ENCODE measurements at places on chromosomes 2 and 18.
A peak's percentile ranks its signal among the peaks of the same experiment; 100 is the strongest.

DNA sequence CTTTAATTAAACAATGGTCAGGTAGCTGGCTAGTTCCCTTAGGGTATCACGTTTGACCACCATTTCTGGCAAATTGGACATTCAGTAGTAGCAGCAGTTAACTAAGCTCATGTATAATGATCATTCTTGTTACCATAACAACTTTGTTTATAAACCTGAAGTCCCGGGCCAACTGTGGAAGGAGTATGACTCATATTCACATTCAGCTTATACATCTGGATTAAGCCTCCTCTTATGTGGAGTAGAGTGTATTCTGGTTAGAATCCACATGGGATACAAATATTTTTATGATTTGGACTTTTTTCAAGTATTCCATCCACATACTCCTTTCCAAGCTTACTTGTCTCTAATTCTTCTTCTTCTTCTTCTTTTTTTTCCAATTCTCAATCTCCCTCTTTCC is 70.3 kb upstream of the ZSWIM2 start:
- no peak for DNase-seq

GRCh38 chr2:177552422-177553175 is 160.0 kb downstream of the AGPS start:
- peak; percentile 86 for DNase-seq

DNA sequence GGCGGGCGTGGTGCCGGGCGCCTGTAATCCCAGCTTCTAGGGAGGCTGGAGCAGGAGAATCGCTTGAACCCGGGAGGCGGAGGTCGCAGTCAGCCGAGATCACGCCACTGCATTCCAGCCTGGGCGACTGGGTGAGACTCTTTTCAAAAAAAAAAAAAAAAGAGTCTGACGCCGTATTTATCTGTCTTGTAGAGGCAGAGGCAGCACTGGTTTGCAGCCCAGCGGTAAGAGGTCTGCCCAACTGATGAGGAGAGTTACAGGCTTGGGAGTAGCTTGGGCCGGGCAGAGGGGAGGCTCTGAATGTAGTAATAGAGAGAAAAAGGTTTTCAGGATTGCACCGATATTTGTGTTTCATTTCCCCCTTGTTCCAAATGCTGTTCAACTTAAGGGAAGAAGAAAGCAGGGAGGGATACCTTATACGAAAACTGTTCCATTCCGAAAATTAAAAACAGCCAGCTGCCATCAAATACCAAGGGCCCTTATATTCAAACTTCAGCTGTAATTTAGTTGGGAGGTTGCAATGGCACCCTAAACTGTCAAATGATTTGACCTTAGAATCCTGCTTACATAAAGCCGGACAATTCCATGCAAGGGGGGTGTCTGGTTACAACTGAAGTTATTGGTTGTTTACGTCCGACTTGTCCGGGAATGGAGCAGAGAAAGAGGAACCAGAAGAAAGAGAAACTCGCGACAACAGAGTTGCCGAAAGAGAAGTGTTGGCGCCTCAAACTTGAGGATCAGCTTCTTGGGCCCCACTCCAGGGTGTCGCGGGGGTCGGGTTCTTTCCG is 9.2 kb upstream of the SP9 start:
- no peak for DNase-seq

DNA sequence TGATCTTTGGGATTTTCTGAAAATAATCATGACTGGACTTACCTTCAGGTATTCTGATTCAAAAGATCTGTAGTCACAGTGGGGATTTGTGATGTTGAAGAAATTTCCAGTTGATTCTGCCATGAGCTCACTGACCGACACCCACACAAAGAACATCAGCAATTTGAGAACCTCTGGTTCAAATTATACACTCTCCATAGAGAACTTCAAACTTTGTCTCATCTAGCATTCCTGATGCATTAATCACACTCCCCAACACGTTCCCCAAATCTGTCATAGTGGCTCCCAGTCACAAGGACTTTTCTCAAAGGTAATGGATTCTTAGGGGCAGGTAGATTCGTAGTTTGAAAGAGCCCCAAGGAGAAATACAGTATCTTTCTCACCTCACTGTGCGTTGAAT is 584.3 kb downstream of the FBXO15 start:
- no peak for DNase-seq

DNA sequence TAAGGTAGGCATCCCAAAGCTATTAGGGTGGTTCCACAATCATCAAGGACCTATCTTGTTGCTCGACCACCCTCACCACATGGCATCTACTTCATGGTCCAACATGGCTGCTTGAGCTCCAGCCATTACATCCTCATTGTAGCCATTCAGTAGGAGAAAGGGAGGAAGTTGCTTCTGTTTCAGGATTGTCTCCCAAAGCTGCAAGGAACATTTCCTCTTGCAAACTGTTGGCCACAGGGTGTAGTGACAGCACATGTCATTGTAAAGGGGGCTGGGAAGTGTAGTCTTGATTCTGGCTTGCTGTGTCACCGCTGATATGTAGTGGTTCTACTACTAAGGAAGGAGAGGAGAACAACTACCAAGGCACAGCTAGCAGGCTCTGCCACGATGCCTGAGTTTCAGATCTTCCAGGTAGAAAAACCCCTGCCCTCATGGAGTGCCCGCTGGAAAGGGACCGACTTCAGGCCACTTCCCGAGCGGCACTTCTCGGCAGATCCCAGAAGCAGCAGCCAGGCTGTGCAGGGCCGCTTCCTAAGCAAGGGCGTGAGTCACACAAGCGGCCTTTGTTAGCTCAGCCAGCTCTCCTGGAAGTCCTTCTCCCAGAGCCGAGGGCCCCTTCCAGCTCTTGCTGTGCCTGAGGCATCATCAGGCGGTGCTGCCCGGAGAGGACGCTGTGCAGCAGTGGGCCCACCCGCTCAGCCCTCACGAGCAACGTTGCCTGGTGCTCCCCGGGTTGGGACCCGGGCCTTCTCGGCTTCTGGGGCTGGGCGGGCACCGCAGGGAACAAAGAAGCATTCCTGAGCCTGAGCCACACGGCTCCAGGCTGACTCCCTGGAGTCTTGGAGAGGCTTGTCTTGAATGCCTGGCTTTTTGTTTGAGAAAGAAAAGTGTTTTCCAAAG is 58.2 kb downstream of the HS6ST1 start:
- DNase-seq = no peak

DNA sequence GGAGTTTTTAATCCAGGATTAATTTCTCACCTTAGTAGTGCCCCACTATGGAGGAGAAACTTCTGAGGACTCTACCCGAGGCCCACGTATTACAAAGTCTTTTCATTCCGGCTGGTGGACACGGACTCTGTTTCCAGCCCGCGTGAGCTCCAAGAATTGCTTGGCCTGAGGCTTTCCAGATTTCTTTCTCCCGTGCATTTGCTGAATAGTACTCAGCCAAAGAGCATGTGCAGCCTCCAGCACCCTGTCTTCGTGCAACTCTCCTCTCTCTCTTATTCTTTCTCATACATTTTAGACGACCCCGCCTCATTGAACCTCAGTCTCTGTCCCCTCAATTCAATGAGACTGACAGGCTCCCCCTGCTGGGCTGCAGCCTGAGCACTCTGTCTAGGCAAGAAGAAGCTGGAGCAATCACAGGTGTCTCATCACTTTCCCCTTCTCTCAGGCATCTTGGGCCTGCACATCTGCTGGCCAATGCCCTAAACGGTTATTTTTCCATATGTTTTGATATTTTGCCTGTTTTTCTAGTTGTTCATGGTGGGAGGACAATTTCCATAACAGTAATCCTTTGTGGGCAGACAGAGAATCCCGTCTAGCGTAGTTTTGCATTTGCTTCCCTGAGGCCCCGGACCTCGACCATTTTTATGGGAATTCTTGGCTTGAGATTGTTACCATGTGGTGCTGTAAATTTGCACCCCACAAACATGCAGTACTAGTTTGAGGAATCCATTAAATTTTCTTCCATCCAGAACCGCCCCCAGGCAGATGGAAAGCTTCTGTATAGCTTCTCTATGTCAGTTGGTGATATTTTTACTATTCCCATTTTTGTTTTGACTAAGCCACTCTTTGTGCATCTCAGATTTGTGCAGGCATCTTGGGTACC is 50.1 kb upstream of the LPIN2 start:
- peak; percentile 58 for DNase-seq

- no peak for DNase-seq
Observed at GRCh38 chr2:55056024-55056521, 5.8 kb upstream of the RTN4 start.

DNA sequence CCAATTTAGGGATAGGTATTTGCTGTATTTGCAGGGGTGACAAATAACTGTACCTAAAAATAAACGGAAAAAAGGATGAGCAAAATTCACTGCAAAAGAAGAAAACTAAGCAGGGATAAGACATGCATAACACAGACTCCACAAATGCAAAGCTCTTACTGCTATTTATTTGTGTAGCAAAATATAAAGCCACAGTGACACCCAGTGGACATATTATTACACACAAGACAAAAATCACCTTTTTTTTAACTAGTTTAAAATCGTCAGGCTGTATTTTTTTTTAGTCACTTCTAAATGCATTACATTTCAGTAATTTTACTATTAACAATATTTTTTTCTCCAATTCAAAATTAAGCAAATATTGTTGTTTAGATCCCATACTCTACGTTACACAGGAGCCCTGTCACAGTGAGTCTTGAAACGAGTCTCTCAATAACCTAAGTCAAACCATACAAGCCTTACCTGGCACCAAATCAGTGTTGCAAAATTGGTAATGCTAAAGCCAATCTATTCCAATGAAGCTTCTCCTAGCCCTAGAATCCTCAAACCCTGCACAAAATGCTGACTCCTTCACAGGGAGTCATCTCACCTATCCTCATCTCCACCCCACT is 23.7 kb downstream of the METTL4 start:
- no peak for DNase-seq

DNA sequence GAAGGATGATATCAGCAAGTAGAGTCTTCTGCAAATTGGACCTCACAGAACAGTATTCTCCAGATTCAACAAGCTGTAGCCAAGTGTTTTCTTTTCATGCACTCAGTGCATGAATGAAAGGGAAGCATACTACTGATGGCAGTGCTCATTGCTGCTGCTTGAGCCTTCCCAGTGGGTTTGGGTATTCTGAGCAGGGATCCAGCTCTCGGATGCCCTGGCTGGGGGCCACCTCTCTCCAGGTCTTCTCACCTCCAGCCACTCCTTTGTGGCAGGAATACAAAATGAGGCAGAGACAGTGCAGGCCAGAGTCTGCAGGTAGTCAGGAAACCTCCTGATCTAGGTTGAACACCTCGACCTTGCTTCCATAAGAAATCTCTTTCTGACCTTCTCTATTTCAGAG is 390.4 kb upstream of the CELF4 start:
- no peak for DNase-seq

DNA sequence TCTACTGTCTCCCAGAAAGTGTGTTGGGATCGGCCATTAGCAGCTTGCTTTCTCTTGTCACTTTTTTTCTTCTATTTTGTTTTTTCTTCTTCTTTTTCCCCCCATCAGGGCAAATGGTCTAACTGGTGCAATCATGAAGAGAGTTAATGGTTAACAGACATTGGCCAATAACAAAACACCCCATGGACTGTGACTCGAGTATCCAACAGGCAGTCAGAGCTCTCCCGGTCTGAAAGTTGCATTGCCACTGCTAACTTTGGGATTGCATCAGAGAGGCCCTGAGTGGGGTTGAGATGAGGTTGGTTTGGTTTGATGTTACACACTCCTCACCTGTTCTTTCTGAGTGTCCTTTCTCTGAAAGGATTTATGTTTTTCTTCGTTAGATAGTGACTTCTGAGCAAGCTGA is 12.9 kb upstream of the SNORC start:
- no peak for DNase-seq

GRCh38 chr2:235066895-235067294 is 115.1 kb downstream of the SH3BP4 start:
- no peak for DNase-seq

DNA sequence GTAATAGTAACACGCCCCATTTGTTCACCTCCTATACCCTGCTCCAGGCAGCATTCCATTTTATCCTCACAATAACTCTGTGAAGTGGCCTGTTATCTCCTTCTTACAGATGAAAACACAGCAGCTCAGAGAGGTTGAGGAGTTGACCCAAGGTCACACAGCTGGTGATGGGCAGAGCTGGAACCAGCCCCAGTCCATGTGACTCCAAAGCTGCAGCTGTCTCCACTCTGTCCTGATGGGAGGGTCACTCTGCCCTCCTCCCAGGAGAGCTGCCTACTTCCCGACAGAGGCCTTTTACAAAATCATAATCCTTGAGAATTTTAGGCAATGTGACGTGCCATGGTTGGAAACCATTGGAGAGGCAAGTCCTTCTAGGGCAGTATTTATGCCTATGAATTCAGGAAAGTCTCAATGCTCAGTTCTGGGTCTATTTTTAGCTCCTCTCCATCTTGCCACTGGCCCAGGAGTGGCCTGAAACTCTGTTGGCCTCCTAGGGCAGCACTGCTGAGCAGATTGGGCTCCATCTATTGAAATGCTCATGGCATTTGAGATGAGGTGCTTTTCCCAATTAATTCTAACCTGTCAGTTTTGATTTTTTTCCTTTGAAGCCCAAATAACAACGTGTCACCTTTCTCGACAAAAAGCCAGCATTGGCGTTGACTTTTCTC is 162.0 kb upstream of the MSH6 start:
- no peak for DNase-seq

DNA sequence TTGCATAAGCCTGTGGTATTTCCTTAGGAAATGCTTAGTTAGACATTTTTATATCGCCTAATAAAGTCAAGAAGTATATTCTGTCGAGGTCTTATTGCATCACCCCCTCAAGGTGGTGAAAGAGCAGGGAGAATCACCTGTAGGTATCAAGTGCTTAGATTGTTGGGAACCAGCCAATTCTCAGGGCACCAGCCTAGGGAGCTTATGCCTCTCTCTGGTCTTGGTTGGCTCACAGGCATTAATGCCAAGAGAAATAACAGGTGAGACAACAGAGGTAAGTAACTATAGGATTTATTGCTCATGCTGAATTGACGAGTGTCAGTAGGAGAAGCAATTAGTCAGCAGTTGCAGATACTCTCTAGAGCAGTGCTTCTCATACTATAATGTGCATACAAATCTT is 663.3 kb upstream of the ZNF804A start:
- DNase-seq = no peak

GRCh38 chr2:218716070-218716469 is 5.4 kb downstream of the TTLL4 start:
- no peak for DNase-seq

GRCh38 chr2:68771211-68771751 is 36.7 kb downstream of the ARHGAP25 start:
- DNase-seq = no peak

DNA sequence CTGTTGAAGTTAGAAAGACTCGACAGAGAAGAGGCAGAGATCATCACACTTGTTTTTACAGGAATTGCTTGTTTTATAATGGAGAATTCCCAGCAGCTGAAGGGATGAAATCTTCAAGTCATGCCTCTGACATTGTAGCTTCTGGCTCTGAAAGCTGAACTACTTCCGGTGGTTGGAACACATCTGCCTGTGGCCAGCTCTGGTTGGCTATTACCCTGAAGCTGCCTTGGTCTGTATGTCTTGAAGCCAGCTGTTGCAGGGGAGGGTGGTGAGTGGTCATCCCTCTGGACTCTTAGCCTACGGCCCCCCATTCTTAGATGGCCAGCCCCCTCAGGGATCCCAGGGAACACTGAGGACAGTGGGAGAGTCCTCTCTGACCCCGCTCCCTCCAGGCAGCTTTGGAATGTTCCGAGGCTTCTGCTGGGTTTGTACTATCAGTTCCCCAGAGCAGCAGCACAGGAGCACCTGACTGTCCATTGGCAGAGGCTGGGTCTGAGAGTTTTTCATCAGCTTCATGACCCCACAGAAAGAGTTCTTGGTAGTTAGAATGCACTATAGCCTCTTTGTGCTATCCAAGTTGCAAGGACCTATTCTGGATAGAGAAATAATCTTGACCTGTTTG is 87.4 kb upstream of the CAPN13 start:
- no peak for DNase-seq

Data from activated CD4-positive, CD25-positive, alpha-beta regulatory T cell treated with anti-CD3 and anti-CD28 coated beads, Interleukin-2, amount 50 U/mL, for 72 hours (primary cell).